ENCODE measurements at places on chromosomes 3 and 15.

GRCh38 chr15:89806559-89807550 is 7.8 kb downstream of the ANPEP start:
- DNase-seq: no peak

- DNase-seq: no peak
Measured at GRCh38 chr3:78988324-78988723, 779.5 kb downstream of the ROBO1 start.

GRCh38 chr15:36066757-36067156 is 512.7 kb upstream of the CDIN1 start:
- no peak for DNase-seq

DNA sequence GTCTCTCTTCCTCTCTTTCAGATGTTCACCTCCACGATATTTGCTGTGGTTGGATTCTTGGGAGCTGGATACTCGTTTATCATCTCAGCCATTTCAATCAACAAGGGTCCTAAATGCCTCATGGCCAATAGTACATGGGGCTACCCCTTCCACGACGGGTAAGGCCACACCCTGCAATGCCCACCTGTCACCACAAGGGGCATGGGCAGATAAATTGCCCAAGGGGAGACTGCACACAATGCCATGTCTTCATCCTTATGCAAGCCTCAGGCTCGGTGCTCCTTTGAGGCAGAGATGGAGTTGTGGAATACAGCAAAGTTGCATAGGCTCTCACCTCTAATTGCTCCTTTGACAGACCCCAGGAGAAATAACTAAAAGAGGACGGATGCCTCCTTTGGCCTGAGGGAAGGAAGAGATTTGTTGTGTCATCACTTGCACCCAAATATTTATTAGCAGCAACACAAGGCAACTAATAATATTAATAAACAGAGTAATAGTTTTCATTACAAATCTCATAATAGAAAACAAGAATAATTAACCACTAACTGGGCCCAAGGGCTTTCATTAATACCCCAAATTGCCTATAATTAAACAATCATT is 13.2 kb downstream of the TM4SF4 start:
- no peak for DNase-seq

DNA sequence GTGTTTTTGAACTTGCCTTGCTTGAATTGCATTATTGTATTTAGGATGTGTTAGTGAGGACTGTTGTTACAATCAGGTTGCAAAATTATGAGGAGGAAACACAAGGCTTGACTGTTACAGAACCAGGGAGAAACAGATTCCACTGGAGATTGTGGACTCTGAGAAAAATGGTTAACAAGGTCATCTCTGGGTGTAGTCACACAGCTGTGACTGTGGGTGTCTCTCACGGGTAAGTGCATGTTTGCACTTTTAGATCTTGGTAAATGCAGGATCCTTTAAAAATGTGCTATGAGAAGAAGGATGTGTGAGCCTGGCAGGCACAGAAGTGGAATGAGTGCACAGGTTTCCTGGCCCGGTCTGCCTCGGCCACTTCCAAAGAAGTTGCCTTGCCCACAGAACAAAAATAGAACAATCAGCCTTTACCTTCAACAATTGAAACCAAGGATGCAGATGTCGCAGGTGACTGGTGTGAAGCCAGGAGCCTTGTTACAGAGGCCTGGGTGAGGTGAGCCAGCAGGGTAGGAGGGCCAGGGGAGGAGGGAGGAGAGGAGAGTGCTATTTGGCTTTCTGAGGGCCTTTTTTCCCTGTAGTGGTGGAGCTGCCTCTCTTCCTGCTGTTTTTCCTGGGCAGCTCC is 68.0 kb downstream of the ABHD5 start:
- no peak for DNase-seq

All from NCI-H526 treated with DMSO at 0.1 percent for 48 hours (cell line).